ENCODE measurements at places on chromosomes 12 and 14. TPM values are rescaled to one million over a fixed set of nuclear protein-coding genes. Genes with fewer than 3 reads are reported as not detected.
A peak's percentile ranks its signal among the peaks of the same experiment; 100 is the strongest.

- no peak for DNase-seq
Observed at GRCh38 chr12:11555743-11556625, 93.5 kb upstream of the ETV6 start.

DNA sequence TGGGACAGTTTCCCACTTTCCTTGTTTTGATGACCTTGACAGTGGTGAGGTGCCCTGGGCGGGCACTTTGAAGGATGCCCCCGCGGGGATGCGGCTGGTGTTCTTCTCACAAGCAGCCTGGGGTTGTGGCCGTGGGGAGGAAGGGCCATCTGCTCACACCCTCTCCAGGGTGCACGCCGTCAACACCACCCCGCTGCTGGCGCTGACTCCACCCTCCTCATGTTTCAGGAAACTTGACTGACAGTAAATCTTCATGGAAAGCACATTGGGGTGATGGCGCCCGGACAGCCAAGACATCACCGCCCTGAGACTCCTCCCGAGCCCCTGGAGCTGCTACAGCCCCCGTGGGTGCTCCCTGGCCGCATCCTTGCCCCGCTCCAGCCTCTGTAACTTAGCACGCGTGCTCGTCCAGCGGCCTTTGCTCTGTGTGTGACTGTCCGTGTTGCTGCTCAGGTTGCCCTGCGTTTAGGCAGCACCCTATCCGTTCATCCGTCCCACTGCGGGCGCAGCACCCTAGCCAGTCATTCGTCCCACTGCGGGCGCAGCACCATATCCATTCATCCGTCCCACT lies 150.2 kb upstream of the C14orf180 start:
- DNase-seq, result no peak

Gene NTS
- not detected for total RNA-seq

Gene PIK3C2G
- total RNA-seq, result not detected

- no peak for DNase-seq
Observed at GRCh38 chr12:53965281-53966084, 7.4 kb upstream of the HOXC11 start.

GRCh38 chr14:40123816-40124215 lies 691.6 kb upstream of the FBXO33 start:
- DNase-seq, result no peak

Gene DLK1
- 0.87 TPM for total RNA-seq

DNA sequence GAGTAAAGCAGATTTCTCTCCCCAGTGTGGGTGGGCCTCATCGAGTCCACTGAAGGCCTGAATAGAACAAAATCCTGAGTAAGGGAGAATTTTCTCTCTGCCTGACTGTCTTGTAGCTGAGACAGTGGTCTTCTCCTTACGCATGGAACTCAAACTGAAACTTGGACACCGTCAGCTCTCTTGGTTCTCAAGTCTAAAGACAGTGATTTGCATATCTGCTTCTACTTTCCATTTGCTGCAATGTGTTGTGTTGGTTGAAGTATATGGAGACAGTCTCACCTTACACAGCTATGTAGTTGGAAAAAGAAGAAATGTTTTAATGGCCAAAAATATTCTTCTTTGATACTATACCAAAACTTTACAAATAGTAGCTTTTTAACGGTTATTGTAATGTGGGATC lies 160.2 kb upstream of the LMNTD1 start:
- peak; percentile 71 for DNase-seq

Gene TAS2R10
- total RNA-seq, result 0.54 TPM

Measured in GM12878 (cell line).